Mucosa of gallbladder (tissue), 1 donor: ENCODE measurements at places on chromosomes 7 and 10. TPM values are rescaled to one million over a fixed set of nuclear protein-coding genes. Genes with fewer than 3 reads are reported as not detected.
A peak's percentile ranks its signal among the peaks of the same experiment; 100 is the strongest.

- DNase-seq = no peak
Measured at GRCh38 chr10:132709471-132709951, 76.4 kb downstream of the NKX6-2 start.

SMO gene
- total RNA-seq = 15.8 TPM

DNA sequence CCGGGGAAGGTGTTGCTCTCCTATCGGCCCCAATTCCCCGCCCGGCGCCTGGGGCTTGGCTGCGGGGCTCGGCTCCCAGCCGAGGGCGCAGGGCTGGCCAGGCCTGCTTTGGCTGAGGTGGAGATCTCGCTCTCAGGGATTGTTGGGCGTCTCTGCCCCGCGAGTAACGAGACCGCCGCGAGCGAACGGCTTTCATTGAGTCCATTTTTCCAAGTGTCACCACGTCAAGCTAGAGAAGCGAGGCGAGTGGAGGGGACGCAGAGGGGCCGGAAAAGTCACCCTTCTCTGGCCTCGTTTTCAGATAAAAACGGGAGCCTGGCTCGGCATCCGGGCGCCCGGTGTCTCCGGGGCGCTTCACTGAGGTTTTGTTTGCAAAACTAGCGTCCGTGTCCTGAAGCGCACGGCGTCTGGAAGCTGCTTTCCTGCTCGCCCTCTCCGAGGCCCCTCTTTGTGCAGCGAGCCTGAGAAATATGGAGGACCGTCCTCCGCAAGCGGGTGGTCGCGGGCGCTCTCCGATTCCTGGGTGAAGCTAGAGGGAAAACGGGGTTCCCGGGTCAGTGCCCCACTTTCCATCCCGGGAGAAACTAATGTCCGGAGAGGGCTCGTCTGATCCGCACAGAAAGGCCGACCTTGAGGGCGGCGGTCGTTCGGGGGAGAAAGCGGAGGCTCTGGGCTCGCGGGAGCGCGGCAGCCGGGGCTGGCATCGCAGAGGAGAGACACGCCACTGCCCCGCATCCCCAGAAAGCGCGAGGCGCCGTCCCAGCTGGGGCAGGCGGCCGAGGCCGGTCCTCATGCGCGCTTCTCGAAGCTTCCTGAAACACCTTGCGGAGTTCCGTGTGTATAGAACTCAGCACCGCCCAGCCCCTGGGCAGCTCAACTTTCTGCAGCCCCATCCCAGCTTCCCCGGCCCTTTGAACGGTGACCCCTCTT, 3.5 kb upstream of the EN2 start:
- no peak for DNase-seq

TRIM73 gene
- 6.0 TPM for total RNA-seq

CALHM1 gene
- total RNA-seq = not detected

DNA sequence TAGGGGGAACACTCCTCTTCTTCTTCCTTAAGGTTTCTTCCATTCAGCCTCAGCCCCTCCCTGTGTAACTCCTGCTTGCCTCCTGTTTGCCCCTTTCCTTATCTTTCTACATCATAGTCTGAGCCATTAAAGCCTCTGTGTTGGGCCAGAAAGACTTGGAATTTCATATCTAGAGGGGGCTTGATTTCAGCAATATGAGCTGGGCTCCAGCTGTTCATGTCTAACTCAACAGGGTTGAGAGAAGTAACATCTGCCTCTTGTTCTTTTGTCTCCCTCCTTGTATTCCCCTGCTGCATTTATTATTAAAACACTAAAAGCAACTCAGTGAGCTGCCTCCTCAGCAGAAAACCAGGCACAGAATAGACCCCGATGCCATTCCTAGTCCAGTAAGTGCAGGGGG, 17.6 kb downstream of the SEC24C start:
- DNase-seq = no peak

DNA sequence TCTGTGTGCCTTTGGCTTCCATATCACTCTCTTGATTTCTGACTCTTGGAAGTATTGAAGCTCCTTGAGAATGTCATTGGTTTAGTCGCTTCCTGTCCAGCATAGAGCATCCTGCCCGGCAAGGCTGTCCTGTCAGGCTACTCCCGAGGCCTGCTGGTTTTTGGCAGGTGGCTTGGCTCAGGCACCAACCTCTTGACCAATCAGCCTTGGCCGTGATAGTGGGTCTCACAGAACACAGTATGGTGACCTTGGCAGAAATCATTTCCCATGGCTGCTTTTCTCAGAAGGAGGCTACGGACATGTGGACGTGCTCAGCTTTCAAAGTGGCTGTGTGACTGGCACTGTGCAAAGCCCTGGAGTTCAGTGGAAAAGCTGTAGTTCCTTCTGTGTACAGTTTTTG, 516.9 kb downstream of the REEP3 start:
- no peak for DNase-seq

- no peak for DNase-seq
Measured at GRCh38 chr10:129945941-129946760, 17.9 kb downstream of the EBF3 start.

DNA sequence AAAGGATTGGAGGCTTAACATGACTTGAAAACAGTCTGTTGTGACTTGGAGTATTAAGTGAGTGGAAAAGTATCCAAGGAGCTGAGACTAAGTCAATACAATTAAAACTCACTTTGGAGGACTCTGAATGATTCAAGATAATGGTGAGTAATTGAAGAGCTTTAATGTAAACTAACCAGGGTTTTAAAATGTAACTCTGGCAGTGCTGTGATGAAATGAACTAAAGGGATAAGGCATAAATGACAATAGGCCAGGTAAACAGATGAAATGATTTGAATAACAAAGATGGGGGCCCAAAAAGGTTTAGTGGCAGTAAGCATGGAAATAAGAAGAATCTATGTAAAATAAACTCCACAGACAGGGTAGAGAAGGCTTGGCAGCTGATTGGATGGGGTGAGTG, 316.5 kb upstream of the CACNA2D1 start:
- no peak for DNase-seq

HOGA1 gene
- 13.3 TPM for total RNA-seq

DNA sequence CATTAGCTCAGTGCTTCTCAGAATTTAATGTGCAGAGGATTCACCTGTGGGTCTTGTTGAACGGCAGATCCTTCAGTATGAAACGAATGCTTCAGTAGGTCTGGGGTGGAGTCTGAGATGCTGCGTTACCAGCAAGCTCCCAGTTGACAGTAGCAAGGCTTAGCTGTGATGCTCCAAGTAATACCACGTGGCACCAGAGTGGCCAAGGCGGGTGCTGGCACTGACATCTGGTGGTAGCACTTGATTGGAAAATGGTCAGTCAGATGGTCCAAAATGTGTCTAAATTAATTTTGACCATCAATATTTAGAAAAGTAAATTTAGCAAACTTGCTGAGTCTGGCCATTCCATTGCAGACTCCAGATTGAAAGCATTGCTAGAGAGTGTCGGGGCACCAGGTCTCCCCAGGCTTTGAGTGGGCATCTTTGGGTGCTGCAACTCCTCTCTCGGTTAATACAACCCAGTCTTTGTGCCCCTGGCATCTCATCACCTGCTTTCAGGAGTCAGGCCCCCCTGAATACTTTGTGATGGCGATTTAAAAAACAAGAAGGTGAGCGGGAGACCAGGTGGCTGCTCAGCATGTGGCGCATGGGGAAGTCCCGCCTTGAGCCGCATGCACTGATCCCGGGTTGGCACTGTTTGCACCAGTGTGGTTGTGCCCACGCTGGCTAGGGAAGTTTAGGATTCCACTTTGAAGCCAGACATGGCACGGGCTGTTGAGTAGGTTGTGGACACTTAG, 130.1 kb downstream of the NT5C2 start:
- DNase-seq = no peak

DNA sequence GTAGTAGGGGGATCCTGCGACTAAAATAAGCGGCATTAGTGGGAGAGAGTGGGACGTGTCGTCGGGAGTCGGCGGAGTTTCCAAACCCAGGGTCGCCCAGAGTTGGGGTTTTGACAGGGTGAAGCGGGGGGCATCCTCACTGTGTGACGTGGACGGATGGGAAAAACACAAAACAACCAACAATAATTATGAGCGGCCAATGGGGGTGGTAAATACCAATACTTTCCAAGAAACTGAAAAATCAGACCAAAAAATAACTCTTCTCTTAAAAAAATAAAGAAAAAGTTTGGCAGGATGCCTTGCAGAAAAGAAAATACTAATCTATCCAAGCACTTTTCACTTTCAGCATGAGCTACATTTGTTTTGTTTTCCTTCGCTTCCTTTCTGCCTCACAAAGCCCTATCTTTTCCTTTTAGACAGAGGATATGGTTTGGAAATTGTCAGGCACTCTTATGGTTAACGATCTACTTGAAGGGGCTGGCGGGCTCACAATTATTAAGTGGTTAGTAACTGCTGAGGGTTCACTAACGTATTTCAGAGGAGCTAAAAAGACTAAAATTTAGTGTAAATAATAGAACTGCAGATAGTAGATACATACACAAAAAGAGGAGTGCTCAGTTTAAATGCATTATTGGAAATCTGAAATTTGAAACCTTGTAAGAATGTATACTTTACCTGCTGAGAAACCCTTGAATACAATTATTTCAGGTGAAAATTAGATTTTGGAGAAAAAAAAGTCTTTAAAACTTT, 802 bp upstream of the CDK6 start:
- DNase-seq = no peak

GRCh38 chr7:116949941-116950801, 3.1 kb upstream of the ST7 start:
- no peak for DNase-seq

NUTM2A gene
- total RNA-seq = 0.58 TPM

DNA sequence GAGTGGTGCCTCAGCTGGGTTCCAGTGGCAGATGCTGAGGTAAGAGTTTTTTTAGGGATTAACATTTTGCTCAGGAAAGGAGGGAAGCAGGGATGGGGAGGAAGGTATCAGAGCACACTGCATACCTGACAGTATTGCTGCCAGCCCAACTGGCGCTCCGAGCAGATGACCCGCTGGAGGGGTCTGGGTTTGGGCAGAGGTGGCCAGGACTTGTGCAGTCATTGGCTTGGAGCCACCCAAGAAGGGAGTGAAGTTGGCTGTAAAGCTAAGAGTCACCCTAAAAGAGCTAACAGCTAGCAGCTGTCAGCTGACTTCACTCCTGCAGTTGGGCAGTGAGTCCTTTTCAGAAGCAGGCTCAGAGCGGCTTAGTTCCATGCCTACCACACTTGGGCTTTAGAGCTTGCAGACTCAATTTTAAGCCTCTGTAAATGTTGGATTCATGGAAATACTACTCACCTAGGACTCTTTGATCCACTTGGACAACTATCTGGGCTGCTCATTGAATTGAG, 5.8 kb upstream of the ARHGAP22 start:
- peak; percentile 6 for DNase-seq

PIP gene
- not detected for total RNA-seq

GRCh38 chr7:90768301-90768700, 172.2 kb downstream of the CDK14 start:
- no peak for DNase-seq

GRCh38 chr7:28922624-28923331, 35.4 kb downstream of the TRIL start:
- DNase-seq = peak; percentile 66

ASL gene
- 138 TPM for total RNA-seq

- DNase-seq = no peak
Measured at GRCh38 chr10:30345611-30346010, 3.5 kb downstream of the MTPAP start.

DNA sequence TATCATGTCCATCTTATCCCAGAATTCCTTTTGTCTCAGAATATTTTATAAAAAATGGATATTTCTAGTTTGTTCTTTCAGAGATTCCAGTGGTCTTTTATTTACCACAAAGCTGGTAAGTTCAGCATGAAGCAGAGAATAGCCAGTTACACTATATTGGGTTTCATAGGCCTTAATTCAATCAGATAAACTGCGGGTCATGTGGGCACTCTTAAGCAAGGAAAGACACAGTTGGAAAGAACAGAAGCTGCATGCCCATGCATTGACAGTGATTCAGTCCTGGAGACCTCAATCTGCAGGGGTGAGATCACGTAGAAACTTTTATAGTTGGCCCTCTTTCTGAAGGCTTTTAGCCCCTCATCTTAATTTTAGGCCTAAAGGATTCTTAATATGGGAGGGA, 281.3 kb upstream of the IGFBP3 start:
- DNase-seq = no peak

DNA sequence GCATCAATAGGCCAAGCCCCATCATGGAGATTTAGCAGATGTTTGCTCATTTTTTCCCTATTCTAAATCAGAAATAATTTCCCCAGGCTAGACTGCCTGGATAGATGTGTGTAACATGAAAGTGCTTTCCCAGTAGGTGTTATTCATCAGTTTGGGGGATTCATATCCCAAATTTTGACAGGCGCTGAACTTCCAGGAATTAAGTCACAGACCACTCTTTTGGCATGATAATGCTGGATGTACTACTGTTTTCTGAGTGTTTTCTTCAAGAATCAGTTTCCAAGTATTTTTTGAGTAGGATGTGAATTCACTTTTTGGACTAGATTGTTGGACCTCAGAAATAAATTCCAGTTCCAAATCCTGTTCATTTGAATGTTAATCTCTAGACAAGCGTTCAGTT, 637.4 kb downstream of the REEP3 start:
- no peak for DNase-seq

HYAL4 gene
- total RNA-seq = not detected

OPN1SW gene
- not detected for total RNA-seq

VGF gene
- 0.29 TPM for total RNA-seq

DEPP1 gene
- 45.8 TPM for total RNA-seq

GRCh38 chr7:150974468-150975391, 3.4 kb downstream of the KCNH2 start:
- DNase-seq = peak; percentile 41

CPA2 gene
- total RNA-seq = 3.3 TPM
